ENCODE measurements at places on chromosomes 1 and 21.
A peak's percentile ranks its signal among the peaks of the same experiment; 100 is the strongest.

DNA sequence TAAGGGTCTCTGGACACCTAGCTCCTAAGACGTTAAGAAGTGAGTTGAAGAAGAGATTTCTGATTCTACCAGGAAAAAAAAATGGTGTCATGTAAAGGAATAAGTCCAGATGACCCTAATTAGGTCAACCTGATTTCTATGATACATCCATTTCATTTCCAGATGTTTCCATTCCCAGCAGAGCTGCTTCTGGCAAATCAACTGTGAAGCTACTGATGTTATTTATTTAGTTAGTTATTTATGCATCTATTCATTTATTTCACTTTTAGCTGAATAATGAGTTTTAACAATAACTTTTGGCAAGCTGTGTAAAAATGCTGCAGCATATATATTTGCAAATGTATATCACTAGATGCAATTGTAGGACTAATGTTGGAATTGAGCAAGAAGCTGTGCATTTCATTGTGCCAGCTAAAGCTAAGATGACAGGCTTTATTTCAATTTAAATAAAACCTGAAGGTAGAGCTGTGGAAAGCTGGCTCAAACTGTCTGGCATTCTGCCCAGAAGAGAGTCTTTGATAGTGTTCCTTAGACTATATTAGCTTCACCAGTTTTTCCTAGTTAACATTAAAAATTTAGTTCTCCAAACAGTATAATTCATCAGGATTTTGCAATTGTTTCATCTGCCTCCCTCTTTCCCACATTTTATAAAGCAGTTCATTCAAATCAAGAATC, 1164.4 kb upstream of the ADGRL4 start:
- DNase-seq = no peak

DNA sequence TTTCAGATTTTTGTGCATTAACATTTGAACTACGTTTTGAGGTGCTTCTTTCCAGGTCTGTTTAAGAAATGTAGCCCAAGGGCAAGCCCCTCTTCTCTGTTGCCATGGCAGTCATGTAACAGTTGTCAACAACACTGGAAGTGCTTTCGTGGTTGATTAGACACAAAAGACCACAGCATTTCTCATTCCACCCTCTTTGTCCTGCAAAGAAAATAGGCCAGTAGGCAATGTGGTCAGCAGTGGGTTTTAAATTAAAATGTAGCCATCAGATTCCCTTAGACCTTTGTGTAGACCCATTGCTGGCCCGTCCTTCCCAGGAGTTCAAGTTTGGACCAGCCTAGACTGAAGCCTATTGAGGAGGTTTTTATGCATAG, 35.4 kb downstream of the VANGL1 start:
- no peak for DNase-seq

GRCh38 chr1:234724516-234725176, 114.7 kb upstream of the IRF2BP2 start:
- no peak for DNase-seq

GRCh38 chr1:174322202-174322862, 125.4 kb upstream of the GPR52 start:
- DNase-seq = no peak

DNA sequence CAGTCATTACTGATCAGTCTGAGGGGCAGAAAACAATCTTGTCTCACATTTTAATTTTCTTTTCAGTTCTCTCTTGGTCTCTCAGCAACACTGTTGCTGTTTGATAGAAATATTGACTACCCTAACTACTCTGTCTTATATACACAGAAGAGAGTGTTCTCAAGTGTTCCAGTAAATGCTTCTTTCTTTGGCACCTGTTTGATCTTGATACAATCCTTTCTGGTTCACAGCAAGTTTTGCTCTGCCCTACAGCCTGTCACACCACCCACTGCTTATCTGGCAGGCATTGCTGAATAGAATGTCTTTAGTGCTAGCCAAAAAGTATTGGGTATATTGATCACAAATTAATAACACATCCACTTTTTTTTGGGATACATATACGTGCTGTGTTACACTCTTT, 75.7 kb upstream of the WLS start:
- no peak for DNase-seq

DNA sequence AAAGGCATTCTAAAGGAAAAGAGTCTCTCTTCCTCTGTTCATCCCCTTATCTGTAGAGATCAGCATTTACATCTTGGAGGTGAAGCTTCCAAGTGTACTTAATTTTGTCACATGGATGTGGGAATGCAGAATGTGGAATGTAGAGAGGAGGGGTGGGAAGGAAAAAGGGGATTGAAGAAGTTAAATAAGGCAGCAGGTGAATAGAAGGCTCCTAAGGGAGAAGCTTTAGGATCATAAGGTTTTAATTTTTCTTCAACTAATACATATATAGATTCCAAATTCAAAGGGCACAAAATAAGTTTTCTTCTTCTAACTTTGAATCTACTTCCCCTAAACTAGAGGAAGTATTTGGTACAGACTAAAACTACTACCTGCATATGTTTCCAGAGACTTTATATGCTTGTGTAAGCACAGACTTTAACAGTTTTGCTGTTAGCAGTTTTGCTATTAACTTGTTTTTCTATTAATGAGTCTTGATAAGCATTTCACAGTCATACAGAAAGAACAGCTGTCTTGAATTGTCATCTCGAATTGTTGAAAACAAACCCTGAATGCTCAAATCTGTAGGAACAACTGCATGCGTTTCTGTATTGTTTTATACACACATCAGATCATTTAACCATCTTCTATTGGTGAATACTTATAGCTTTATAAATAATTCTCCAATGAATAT, 12.7 kb downstream of the TENT5C start:
- DNase-seq = no peak

DNA sequence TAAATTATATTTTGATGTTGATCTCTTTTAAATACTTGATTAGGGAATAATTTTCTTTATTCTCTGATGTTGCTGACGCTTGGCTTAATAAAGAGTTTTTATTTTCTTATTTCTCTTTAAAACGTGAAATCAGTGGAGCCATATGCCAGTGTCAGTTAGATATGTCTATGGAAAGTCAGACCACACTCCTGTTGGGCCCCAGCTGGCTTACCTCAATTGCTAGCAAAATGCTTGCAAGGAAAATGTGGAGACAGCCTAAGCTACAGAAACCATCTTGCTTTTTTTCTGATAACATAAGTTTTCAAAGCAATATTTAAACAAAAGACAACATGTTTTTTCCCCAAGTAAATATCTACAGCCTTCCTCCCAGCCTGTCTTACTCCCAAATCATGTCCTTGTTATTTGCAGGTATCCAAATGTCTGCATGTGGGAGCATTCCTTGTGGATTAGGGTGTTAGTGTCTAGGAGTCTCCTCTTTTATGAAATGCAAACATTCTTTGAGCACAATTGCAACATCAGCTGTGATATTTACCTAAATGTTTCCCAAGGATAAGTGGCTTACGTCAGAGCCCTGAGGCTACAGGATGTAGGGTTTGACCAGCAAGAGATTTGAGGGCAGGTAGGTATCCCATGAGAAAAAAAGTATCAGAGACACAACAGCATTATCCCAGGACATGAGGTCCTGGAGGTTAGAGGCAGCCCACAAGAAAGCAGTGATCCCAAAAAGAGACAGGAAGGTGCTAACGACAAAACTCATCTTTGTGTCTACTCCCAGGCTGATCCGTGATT, 117.2 kb upstream of the KCNJ15 start:
- DNase-seq = no peak

DNA sequence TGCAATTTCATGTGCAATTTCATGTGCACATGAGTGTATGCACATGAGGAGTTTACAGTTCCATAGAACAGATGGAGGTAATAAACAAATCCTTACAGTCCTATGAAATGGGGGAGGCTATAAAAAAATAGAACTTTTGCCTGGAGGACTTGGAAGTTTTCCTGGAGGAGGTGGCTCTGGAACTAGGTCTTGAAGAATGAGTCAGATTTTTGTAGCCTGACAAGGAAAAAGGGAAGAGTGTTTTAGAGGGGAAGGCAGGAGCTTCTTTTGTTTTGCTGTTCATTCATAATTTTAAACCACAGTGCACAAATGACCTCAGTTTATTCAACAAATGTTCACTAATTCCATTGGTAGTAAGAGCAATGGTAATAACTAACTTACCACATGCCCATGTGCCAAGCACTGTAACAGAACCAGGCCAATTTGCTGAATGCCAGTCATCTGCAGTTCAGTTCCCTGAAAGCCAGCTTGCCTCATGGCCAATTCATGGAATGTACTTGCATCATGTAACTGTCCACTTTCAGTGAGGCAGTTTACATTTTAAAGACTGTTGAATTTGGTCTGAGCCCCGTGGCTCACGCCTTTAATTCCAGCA, 2.7 kb downstream of the DIO1 start:
- DNase-seq = peak; percentile 45

DNA sequence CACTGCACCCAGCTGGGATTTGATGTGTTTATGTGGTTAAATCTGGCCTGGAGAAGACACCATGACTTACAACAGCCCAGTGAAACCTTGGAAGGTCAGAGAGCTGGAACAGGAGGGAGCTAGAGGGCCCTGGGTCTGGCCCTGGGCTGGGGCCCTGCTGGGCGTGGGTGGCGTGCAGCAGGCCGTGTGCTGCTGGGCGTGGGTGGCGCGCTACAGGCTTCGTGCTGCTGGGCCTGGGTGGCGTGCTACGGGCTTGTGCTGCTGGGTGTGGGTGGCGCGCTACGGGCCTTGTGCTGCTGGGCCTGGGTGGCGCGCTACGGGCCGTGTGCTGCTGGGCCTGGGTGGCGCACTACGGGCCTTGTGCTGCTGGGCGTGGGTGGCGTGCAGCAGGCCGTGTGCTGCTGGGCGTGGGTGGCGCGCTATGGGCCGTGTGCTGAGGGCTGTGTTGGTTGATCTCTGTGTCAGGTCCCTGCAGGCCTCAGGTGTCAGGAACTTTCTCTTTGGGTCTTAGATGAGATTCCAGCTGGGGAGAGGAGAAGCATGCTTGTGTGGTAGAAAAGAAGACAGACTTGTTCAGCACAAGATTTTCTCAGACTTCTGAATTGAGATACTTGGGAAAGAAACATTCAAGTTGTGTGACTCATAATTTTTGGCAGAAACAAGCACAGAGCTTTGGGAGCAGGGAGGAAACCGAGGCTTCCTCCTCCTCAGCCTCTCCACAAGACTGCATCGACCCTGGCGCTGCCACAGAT, 66.0 kb downstream of the COL18A1 start:
- DNase-seq = peak; percentile 90

DNA sequence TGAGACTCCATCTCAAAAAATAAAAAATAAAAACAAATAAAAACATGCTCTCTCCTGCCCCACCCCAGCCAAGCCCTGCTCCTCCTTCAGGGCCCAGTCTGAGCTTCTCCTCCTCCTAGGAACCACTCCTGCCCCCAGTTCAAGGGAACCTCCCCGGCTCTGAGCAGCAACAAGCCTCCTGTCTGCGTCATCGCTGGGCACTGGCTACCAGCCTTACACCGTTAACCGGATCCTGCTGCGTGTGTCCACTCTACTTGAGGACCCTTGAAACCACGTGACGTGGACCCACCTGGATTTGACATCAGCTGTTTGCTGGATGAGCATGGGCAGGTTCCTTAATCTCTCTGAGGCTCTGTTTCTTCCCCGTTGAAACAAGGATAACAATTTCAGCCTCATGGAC, 1.6 kb upstream of the TAS1R2 start:
- no peak for DNase-seq

DNA sequence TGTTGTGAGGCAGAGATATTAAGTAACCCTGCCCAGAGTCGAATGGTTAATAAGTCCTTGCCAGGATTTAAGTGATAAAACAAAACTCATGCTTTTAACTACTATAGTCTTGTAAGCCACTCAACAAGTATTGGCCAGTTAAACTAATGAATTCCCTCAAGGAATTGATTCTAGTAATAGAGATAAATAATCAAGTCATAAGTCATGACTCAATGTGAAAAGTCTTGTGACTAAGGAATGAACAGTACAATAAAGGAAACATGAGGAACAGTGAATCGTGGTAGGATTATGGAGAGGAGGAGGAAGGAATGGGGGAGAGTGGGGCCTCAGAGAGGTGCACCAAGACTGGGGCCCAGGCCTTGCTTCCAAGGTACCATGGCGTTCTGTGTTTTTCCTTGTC, 104.7 kb downstream of the FGGY start:
- DNase-seq = no peak

- peak; percentile 12 for DNase-seq
These were observed 151.1 kb downstream of the LYPLAL1 start for GRCh38 chr1:219324629-219325367.

- no peak for DNase-seq
These were observed 3.1 kb upstream of the KCNK2 start for GRCh38 chr1:215079456-215079855.

- DNase-seq = no peak
These were observed 19.2 kb downstream of the SYT6 start for GRCh38 chr1:114134518-114134917.

GRCh38 chr1:248596615-248597014, 885 bp downstream of the OR2T10 start:
- DNase-seq = no peak

GRCh38 chr1:210715072-210715471, 386.4 kb downstream of the HHAT start:
- no peak for DNase-seq

GRCh38 chr1:25797939-25798338, 2.1 kb upstream of the SELENON start:
- DNase-seq = peak; percentile 77

- DNase-seq = no peak
These were observed 11.7 kb downstream of the STUM start for GRCh38 chr1:226560243-226560642.

GRCh38 chr1:54107131-54107530, 45.7 kb downstream of the CDCP2 start:
- no peak for DNase-seq

GRCh38 chr1:11245904-11246719, 16.2 kb downstream of the MTOR start:
- DNase-seq = no peak

- DNase-seq = peak; percentile 35
These were observed 977 bp downstream of the LCA5L start for GRCh38 chr21:39444421-39445180.

- no peak for DNase-seq
These were observed 438.5 kb downstream of the PTPRU start for GRCh38 chr1:29674627-29675326.

DNA sequence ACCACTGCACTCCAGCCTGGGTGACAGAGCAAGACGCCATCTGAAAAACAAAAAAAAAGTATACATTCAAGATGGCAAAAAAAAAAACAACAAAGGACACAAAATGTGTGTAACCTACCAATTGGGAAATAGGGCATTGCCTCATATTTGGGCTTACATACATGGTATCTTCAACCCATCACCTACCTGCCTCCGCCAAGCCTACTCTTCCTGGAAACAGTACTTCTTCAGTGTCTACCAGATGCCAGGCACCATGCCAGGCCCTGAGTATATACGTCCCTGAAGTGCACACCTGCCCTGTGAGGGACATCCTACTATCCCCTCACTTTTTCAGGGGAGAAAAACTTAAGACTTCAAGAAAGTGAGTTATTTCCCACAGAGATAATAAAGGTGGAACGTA, 160.2 kb downstream of the TOMM20 start:
- no peak for DNase-seq

GRCh38 chr1:90729504-90730242, 12.6 kb upstream of the BARHL2 start:
- no peak for DNase-seq

- no peak for DNase-seq
These were observed 258.9 kb downstream of the HHAT start for GRCh38 chr1:210587566-210587965.

- DNase-seq = no peak
These were observed at the start of gene FMOD for GRCh38 chr1:203351037-203351625. Gene FMOD (minus strand): TSS chr1:203351122. CDS start chr1:203348270, 2,852 bp downstream.

GRCh38 chr1:241695246-241696171, 43.4 kb downstream of the WDR64 start:
- no peak for DNase-seq

- DNase-seq = no peak
These were observed 80.6 kb downstream of the DSCAM start for GRCh38 chr21:40766381-40766780.

GRCh38 chr1:184395937-184396480, 9.2 kb downstream of the C1orf21 start:
- DNase-seq = no peak
